Chondrocyte (in vitro differentiated cells): ENCODE measurements at places on chromosomes 6 and 20. TPM values are rescaled to one million over a fixed set of nuclear protein-coding genes. Genes with fewer than 3 reads are reported as not detected.

UNC5CL gene
- 0.25 to 0.36 TPM in 2 of 3 replicates, not detected in the other for total RNA-seq

DNA sequence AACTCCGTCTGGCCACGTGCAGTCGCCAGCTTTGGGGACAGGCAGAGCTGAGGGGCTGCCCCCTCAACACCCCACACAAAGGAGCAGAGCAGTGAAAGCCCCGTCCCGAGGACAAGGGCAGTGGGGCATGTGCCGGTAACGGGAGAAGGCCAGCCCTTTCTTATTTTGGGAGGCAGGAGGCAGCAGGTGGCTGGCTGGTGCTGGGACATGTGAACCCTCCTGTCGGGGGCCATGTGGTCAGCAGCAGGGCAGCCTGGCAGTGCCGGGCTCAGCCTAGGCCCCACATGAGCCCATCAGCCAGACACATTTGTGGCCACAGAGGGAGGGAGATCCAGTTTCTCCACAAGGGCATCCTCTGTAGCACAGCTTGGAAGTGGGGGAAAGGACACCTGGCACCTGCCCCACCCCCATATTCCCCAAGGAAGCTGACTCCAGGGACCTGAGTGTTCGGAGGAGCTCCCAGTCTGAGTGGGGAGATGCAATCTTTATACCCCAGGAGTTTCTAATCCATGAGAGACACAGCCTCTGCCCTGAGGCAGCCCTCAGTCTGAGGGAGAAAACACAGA, 137.6 kb downstream of the MRPL14 start:
- DNase-seq = peak; percentile 78

DNA sequence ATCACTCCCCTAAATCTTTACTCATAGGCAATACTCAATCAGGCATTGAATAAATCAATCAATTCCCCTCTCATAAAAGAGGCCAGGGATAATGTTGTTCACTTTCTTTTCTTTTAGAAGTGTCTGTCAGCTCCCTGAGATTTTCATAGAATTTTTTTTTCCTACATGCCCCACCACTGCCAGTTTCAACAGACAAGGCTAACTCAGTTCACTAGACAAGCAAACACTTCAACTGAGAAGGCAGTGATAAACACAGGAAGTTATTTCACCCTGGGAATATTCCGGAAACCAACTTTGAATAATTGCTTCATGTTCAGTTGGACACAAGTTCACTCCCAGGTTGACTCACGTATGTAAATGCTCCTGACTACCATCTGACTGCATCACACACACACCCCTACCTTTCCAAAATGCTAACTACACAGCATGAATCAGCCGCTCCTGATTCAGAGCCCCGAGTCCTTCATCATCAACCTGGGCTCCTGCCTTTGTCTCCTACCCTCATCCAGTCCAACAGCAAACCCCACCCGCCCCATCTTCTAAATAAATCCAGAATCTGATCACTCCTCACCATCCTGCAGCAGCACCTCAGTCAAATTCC, 143.9 kb downstream of the BCAS1 start:
- DNase-seq = no peak

GRCh38 chr20:25277051-25277801, 29.3 kb downstream of the PYGB start:
- DNase-seq = peak; percentile 68

GRCh38 chr20:20487811-20488210, 119.9 kb downstream of the INSM1 start:
- no peak for DNase-seq
